Esophagus squamous epithelium (tissue), 5 donors: ENCODE measurements at places on chromosomes 12 and 14.

- DNase-seq: no peak
Observed at GRCh38 chr14:37061697-37062096, 110.7 kb downstream of the SLC25A21 start.

GRCh38 chr14:91227183-91227628 is 17.3 kb downstream of the GPR68 start:
- no peak for DNase-seq

GRCh38 chr12:124160097-124160756 is 134.7 kb upstream of the RFLNA start:
- DNase-seq: no peak

GRCh38 chr14:24958271-24958670 is 91.7 kb downstream of the STXBP6 start:
- DNase-seq: no peak

DNA sequence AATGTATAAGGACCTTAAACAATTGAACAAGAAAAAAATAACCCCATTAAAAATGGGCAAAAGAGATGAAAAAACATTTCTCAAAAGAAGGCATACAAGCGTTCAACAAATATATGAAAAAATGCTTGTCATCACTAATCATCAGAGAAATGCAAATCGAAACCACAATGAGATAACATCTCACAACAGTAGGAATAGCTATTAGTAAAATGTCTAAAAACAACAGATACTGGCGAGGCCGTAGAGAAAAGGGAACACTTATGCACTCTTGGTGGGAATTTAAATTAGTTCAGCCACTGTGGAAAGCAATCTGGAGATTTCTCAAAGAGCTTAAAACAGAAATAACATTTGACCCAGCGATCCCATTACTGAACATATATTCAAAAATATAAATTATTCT is 769.8 kb upstream of the MGAT4C start:
- no peak for DNase-seq

DNA sequence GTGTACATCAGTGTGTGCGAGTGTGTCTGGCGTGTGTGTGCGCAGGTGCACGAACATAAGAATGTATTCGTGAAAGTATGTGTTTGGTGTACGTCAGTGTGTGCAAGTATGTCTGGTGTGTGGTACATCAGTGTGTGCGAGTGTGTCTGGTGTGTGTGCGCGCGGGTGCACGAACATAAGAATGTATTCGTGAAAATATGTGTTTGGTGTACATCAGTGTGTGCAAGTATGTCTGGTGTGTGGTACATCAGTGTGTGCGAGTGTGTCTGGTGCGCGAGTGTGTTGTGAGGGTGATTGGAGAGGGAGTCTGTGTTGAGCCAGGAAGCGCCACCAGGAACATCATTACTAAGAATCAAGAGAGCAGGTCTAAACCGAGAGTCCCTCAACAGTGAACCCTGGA is 143.8 kb downstream of the BCL11B start:
- DNase-seq: no peak

DNA sequence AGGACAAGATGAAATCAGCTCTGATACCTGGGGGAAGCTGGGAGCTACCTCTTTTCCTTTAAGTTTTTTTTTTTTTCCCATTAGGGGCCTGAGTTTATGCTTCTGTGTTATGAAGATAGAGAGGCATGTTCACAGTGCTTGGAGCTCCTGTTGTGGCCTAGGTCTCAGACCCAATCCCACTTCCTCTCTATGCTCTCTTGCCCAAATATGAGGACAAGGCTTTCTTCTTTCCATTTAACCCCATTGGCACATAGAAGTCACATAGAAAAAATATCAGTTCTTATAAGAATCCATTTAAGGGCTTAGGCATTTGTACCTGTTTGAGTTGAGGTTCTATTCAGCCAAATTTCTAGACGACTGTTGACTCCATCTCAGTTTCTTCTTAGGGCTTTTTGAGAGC is 12.6 kb downstream of the MRPS35 start:
- no peak for DNase-seq

DNA sequence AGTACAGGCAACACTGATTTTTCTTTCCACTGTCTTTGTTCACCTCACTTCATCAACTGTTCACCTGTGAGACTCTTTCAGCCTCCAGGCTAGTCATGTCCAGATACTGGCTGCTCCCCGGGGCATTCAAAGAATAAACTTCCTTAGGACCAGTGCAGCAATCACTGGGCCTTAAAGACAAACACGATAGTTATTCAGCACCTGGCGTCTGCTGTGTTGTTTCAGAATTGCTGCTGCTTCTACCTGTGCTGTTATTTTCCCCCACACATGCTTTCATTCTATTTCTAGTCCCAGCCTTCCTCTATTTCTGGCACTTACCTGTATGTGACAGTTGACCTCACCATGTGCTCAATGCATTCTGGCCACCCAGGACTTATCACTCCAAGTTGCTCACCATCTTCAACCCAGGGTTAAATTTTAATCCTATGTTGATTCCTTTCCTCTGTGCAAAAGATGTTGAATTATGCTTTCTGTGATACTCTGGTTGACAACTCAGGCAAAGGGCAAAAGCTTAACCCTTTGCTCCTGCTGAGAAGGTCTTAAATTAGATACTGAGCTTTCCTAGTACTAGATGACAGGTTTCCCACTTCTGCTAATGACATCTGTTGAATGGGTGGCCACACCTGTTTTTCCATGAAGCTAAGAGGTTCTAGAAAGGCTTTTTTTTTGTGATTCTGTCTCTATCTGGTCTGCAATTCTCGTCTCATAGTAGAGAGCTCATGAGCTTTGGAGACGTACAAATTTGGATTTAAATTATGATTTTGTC is 41.4 kb downstream of the PTPRQ start:
- DNase-seq: no peak

GRCh38 chr12:113665457-113665856 is 193.8 kb upstream of the LHX5 start:
- DNase-seq: no peak
